ENCODE measurements at places on chromosomes 1 and 21.

DNA sequence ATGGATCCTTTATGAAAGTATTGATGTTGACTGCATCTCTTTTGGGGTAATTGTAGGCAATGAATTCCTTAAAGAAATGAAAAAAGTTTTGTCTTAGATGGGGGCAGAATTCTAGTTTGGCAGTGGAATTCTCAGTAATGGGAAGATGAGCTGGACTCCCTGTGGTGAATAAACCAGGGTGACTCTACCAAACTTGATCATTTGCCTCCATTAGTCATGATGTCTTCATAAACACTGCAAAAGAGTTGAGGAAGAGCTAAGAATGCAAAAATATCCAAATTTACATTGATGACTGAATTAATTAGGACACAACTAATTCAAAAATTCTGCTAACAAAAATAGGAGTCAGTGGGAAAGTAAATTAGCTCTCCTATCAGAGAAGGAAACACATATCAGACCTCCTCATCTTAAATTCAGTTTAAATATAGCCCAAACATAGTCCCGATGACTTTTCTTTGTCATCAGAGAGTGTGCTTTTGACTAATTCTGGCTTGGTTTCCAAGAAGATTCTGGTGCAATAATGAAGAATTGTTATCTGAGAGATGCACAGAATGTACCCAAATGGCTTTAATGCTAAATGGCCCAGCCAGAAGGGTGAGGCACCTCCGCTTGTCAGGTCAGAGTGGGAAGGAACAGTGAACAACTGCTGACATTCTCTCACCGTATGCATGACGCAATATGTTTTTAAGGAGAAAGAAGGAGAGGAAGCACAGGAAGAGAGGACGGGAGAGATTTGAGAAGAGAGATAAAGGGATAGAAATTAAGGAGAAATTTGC is 525.1 kb downstream of the LMO4 start:
- DNase-seq = no peak

DNA sequence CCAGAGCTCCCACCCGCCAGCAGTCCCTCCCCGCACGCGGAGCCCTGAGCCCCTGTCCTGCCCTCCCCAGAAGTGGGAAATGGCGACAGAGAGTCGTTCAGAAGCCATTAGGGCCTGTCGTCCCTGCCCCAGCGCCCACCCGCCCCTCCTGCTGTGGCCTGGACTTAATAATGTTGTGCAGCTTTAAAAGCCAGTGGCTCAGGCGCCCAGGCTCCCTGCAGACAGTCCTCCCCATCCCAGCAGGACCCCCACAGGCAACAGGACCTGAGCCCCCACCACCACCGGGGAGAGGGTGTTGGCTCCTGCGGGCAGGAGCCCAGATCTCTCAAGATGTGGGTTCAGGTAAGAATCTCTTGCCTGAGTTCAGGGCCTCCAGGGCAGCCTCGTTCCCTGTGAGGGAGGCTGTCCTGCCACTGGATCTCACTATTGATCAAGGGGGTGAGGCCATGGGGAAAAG is 125.3 kb upstream of the RUNX3 start:
- DNase-seq = no peak

DNA sequence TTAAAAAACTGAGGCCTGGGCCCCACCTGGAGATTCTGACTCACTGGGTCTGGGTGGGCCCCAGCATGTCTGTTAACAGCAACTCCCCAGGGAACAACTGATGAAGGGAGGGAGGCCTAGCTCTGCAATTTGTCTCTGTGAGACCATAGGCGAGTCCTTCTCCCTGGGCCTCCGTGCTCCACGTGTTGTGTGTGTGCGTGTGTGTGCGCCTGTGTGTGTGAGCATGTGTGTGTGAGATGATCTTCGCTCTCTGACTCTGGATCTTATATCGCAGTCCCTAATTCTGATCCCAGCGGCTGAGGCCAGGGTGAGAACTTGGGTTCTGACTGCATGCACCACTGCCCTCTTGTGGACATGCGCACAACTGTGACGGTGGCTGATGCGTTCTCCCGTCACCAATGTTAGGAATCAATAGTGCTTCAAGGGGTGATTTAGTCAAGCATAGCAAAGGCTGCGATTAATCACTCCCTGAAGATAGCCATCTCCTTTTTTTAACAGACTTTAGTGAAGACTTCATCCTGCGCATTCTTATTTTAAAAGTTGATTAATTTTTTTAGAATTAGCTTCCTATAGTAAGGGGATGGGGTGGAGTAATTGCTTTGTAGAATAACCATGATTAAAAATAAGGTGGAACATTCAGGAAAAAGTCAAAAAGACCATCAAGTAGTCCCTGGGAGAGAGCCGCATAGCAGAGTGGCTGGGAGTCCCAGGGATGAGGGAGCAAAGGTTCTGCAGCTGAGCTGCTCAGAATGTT is 62.4 kb upstream of the USP24 start:
- peak; percentile 67 for DNase-seq

GRCh38 chr1:6167391-6168303 is 12.5 kb downstream of the CHD5 start:
- DNase-seq = no peak

DNA sequence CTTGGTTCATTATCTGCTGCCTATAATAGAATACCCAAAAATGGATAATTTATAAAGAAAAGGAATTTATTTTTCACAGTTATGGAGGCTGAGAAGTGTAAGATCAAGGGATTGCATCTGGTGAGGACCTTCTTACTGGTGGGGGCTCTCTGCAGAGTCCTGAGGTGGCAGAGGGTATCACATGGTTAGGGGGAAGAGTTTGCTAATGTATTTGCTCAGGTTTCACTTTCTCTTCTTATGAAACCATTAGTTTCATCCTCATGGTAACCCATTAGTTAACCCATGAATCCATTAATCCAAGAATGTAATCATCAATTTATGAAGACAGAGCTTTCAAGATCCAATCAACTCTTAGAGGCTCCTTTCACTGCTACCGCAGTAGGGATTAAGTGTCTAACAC is 120.6 kb downstream of the DNM3 start:
- DNase-seq = no peak

DNA sequence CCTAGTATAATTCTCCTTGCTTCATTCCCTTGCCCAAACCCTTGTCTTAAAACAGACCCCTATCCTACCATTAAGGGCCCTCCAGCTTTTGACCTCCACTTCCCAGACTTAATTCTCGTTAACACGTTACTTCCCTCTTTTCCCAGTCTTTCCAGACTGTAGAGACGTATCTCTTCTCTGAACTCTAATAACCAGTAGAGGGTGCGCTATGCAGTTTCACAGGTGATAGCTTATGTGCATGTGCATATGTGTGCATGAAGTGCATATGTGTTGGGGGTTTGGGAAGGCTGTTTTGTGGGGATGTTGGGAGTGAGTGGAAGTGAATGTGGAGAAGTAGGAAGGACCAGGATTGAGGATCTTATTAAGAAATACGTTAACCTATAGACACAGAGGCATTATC is 78.1 kb upstream of the CCDC190 start:
- no peak for DNase-seq

DNA sequence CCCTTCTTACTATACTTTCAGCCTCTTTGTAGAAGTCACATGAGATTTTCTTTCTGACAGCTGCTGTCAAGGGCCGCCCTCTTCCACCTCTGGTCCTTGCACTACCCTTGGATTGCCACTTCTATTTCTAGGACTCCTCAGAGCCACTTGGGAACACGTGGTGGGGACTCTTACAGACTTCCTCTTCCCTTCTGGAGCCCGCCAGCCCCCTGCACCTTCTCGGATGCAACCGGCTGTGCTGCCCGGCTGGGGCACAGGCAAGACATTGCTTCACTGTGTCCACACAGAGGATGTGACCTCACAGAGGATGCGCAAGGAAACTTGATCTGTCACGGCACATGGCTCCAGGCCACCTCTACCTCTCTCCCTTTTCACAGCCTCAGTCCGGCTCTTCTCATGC is 2.4 kb upstream of the IKBKE start:
- no peak for DNase-seq

GRCh38 chr1:56070601-56071000 is 508.8 kb downstream of the PLPP3 start:
- no peak for DNase-seq

DNA sequence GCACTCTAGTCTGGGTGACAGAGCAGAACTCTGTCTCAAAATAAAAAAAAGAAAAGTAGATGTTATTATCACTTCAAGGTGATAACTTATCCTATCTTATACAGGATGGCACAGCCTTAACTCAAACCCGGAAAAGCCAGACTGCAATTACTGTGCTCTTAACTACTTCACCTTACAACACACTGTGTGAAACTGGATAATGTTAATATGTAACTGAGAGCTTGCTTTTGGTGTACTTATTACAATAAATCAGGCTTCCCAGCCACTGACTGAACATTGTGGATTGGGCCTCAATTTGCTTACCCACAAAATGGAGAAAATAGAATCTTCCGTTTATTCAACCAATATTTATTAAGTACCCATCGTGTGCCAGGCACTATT is 1.4 kb downstream of the ORC1 start:
- DNase-seq = no peak

- DNase-seq = no peak
These were observed 58.0 kb downstream of the LEPR start for GRCh38 chr1:65478379-65479026.

DNA sequence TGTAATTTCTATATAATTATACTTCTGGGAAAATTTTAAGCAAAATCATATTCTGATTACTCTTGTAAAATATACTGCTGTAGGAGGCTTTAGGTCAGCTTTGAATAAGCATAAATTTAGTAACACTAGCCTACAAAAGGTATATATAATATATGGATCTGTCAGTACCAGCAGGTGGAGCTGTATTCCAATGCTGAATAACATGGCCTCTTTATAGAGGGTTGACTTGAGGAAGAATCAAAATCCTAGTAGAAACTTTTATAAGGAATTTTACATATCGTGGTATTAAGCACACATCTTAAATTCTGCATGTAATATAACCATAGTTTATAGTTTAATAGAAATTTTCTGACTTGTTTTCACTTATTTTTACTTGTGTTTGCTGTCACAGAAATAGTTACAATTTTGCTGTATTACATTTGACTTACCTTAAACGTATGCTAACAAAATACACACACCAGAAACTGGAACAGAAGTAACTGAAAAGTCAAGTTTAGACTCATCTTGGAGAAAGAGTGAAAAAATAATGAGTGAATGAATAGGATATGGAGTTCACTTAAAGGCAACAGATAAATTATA is 79.3 kb downstream of the HMCN1 start:
- no peak for DNase-seq

GRCh38 chr21:26952374-26953066 is 14.4 kb downstream of the ADAMTS5 start:
- DNase-seq = no peak

- DNase-seq = no peak
These were observed 19.3 kb downstream of the EPHB2 start for GRCh38 chr1:22729912-22730311.

GRCh38 chr1:198701250-198701649 is 62.4 kb downstream of the PTPRC start:
- DNase-seq = no peak

DNA sequence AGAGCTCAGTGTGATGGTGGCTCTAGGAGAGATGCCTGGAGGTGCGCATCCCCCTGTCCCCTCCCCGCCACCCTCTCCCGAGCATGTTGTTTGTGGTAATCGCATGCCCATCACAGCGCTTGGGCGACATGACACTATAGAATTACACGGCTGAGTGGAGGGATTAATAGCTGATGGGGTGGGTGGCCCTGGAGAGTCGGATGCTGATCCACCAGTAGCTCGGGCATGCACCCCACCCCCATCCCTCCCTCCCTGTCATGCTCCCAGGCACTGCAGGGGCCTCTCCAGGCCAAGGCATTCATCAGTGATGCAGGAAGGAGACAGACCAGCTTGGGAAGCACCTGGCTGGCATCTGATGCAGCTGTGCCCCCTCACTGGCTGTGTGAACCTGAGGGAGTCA is 159.0 kb upstream of the IGSF21 start:
- no peak for DNase-seq

- DNase-seq = no peak
These were observed 81.2 kb upstream of the IFFO2 start for GRCh38 chr1:19037659-19038058.

DNA sequence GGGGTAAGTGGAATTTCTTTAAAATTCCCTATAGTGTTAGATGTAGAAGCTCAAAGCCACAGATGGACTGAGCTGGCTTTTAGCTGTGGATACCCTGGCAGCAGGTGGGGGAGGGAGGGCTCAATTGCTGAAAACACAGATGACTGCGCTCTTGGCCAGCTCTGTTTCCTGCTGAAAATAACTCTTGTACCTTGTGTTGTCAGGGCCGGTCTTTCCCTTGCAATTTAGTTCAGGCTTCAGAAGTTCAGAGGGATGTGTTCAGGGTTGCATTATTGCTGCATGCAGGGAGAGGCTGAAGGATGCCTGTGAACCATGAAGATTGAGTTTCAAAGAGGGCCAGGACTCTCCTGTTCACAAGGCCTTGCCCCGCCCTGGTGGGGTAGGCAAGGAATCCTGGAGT is 58.1 kb upstream of the GCLM start:
- DNase-seq = no peak

GRCh38 chr1:30773722-30774358 is 16.3 kb upstream of the LAPTM5 start:
- no peak for DNase-seq

DNA sequence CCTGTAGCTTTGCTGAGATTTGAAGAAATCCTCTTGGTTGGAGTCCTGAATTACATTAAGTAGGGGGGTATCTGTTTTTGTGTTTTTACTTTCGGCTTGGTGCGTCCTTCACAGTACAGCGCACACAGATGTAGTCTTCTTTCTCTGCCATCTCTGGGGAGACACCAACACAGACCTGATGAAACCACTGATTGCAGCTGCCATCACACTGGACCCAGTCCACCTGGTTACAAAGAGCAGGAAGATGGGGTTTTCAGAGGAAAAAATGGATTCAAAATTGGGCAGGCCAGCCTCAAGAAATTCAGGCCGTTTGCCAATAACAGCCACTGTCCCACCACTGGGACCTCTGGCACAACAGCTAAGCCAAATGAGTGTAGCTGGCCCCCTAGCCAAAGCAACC is 18.7 kb upstream of the SYT2 start:
- DNase-seq = no peak

DNA sequence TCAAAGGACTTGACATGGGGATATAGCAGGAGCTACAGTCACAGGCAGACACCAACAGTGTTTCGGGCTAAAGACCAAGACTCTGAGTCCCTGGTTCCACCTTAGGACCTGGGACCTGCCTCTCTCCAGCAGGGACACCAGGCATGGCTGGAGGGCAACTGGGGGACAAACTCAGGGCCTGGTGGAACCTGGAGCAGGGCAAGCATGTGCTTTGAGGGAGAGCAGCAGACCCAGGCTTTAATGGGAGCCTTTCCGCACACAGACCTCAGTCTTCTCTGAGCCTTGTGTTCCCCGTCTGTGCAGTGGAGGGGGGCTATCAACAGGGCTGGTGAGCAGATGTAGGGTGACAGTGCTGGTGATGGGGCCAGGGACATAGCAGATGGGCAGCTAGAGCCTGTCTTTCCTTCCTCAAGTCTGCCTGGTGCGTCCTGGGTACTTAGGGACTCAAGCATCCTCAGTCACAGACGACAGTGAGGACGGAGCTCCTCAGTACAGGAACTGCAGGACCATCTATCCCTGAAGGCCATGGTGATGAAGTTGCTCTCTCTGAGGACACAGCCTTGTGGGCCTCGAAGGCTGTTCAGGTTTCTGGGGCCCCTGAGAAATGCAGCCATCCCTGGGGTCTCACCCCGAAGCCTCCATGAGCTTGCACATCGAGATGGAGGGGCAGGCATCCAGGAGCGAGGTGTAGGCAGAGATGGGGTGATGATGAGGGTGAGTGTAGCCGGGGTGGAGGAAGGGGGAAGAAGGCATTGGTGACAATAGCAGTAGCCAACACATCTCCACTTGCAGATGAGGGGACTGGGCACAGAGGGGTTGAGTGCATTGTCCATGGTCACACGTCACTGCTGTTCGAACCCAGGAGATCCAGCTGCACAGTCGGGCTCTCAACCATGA is 593.4 kb downstream of the PTPRU start:
- DNase-seq = no peak

All from frontal cortex (tissue), 4 donors.